ENCODE measurements at places on chromosomes 5 and 9. TPM values are rescaled to one million over a fixed set of nuclear protein-coding genes. Genes with fewer than 3 reads are reported as not detected.

The RAB14 gene
- total RNA-seq = 42.9 TPM

The CHSY3 gene
- 1.9 TPM for total RNA-seq

The PRLR gene
- not detected for total RNA-seq

The ARHGEF37 gene
- total RNA-seq = 0.38 TPM

The SLC1A3 gene
- total RNA-seq = 1.4 TPM

The SLC25A48 gene
- total RNA-seq = not detected

The NDST1 gene
- 31.4 TPM for total RNA-seq

The TGFBI gene
- 4.8 TPM for total RNA-seq

The LCN15 gene
- not detected for total RNA-seq

The PDZD2 gene
- total RNA-seq = 0.76 TPM

The PROB1 gene
- 0.59 TPM for total RNA-seq

The ENHO gene
- not detected for total RNA-seq

DNA sequence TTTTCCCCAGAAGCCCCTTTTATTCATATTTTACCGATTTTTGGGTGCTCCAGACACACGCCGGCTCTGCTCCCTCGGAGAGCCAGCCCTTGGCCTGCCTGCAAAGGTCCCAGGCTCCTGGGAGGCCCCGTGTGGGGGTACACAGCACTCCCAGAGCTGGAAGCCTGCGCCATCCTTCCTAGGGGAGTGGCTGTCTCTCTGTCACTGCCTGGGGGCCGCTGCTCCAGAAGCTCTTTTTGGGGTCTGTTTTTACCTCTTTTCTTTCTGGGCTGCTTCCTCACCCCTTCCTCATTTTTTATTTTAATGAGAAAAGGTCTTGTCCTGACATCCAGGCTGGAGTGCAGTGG is 119.1 kb upstream of the COL5A1 start:
- no peak for DNase-seq

GRCh38 chr5:27140831-27141230 is 102.4 kb upstream of the CDH9 start:
- DNase-seq = no peak

DNA sequence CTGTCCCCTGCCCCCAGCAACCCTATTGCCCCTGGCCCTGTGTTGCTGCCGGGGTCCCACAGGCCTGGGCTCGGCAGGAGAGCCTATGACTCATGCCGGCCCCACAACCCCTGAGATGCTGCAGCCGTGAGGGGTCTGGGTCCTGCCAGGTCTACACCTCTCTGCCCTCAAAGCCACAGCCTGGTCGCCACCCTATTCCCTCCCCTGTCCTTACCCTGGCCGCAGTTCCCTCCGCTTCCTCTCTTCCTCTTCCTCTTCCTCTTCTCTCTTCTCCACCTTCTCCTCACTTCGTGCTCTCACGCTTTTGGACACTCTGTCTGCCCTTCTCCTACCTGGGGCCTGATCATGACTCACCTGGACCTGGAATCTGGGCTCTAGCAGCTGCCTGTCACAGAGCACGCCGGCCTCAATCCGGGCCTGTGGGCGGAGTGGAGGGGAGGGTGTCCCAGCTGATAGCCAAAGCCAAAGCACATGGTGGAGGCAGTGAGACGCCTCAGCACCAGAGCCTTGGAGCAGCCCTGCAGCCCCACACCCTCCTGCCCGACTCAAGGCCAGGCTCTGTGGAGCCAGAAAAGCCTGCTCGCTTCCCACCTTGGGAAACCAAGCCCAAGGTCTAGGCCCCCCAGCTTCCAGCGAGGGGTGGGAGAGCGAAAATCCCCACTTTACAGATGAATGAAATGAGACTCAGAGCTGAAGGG is 26.8 kb upstream of the CSF1R start:
- DNase-seq = no peak

GRCh38 chr5:16740811-16741392 is 124.1 kb upstream of the RETREG1 start:
- DNase-seq = no peak

- no peak for DNase-seq
These were observed 89.8 kb upstream of the ELL2 start for GRCh38 chr5:96051401-96051830.

DNA sequence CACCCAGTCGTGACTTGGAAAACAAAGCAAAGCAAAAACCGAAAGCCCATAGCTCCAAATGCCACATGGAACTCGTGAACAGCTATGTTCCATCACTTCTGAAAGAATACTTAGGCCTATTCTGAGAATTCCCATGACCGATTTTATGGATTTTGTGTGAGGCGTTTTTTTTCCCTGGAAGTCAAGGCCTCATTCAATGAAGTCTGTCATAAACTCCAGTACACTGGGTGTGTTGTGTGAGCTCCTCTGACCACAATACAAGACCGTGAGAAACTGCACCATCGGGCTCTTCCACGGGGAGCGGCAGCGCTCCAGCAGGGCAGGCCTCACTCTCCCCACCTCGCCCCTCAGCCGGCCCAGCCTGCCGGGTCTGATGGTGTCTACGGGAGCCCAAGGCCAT is 209.5 kb downstream of the FANCC start:
- DNase-seq = no peak

GRCh38 chr5:68344447-68345111 is 129.0 kb downstream of the PIK3R1 start:
- no peak for DNase-seq

DNA sequence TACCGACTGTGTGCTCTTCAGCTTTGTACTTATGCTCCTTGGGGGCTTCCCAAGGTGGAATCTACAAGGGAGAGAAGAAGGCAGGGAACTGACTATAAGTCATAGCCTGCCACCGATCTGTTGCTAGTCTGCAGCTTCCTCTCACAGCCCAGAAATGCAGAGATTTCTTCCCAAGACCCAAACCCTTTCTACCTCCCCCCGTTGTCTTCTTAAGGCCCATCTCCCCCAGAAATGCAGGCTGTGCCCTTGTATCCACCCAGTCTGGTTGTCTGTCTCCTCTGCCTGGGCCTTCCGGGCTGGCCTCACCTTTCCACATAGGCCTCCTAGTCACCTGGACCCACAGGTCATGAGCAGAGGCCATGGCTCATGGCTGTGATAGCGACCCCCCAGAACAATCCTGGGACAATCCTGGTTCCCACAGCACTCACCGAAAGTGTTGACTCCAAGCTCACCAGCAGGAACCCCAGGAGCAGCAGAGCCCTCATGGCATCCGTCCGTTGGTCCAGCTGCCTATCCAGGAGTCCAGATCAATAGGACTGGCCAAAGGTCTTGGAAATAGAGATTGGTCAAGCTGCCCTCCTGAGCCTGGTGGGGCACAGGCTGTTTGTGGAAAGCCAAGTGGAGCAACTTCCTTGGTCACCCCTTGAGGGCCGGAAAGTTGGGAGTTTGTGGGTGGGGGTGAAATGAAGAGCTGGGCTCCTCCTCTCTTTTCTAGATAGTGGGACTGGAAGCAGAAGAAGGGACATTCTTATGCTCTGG is at the start of gene F12:
TSS of gene F12 (minus strand) at position 522 of the 759 bp plus-strand sequence. CDS start at position 485, 37 bp downstream.
- DNase-seq = no peak

- DNase-seq = no peak
These were observed 45.5 kb downstream of the FOCAD start for GRCh38 chr9:20729523-20729922.

- DNase-seq = no peak
These were observed 10.5 kb downstream of the RAD23B start for GRCh38 chr9:107293543-107294085.

DNA sequence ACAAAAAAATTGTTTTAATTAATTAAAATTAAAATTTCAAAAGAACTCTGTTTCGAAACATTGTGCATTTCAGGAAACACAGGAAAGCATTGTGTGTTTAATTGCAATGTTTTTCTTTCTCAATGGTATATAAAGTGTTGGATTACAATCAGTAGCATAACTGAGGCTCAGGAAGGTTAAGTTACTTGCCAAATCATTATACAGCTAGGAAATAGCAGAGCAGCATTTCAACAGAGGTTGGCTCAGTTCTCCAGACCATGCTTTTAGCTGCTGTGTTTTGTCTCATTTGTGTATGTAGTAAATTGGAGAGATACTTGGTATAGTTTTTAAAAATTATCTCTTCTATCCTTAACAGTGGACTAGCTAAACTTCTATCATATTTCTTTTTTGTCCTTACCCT is 30.0 kb upstream of the CAMLG start:
- no peak for DNase-seq

- no peak for DNase-seq
These were observed at the start of gene BHMT for GRCh38 chr5:79111387-79111959. Gene BHMT (plus strand): TSS chr5:79111809. CDS start chr5:79111886, 77 bp downstream.

DNA sequence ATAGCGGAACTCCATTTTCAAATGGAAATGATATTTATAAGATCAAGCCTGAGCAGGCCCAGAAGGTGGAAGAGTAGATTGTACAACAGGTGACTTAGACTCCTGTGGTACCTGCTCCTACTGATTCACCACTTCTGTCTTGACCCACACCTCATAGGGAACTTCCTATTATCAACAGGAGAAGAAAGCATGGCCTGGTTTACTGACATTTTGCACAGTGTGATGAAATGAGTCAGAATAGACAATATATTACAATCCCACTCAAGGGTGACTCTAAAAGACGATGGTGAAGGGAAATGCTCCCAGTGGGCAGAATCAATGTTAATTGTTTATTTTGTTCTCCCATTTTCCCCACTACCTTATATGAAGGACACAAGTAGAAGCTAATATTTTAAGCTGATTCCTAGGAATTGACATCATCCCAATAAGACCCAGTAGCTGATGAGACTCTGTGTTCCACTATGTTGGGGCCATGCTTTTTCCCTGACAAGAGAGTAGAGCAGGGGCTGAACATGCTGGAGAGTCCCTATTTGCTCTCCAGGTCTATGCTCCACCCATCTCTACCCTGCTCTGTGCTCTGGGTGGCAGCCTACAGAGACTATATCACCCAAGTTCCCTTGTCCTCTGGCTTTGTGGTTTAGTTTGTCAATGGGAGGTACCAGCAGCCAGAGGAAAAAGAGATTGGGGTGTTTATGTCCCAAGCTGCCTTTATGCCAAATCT is 163.4 kb upstream of the FSTL4 start:
- DNase-seq = no peak

GRCh38 chr9:92983984-92984589 is 36.8 kb downstream of the FGD3 start:
- DNase-seq = no peak

GRCh38 chr9:117313989-117314388 is 100.9 kb downstream of the ASTN2 start:
- no peak for DNase-seq

GRCh38 chr5:59684388-59685190 is 208.9 kb downstream of the PDE4D start:
- no peak for DNase-seq

- DNase-seq = no peak
These were observed 75.1 kb upstream of the STXBP1 start for GRCh38 chr9:127537014-127537413.

- DNase-seq = no peak
These were observed 167.2 kb downstream of the HMHB1 start for GRCh38 chr5:143979044-143979690.

DNA sequence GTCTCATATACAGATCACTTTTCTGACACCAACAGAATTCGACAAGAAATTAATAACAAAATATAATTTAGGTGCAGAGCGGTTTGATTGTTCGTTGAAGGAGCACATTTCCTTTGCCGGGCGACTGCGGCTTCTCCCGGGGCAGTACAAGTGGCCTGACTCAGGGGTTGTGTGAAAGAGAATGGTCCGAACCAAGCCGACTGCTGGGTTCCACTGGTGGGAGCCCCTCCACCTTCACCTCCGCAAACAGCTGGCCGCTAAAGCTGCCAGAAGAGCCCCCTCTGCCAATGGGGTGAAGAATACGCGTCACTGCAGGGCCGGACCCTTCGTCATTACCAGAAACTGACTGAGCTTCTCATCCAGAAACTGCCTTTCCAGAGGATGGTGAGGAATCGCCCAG is 156.0 kb upstream of the IFNE start:
- DNase-seq = no peak

- DNase-seq = peak; percentile 62
These were observed 55.9 kb downstream of the UGCG start for GRCh38 chr9:111952559-111952958.

GRCh38 chr5:83726912-83727311 is 6.3 kb upstream of the HAPLN1 start:
- DNase-seq = no peak

GRCh38 chr9:83280268-83280667 is 217.3 kb upstream of the RASEF start:
- DNase-seq = peak; percentile 39

GRCh38 chr5:40578501-40579451 is 100.9 kb upstream of the PTGER4 start:
- no peak for DNase-seq

- no peak for DNase-seq
These were observed 472.1 kb downstream of the CTNND2 start for GRCh38 chr5:11432116-11432515.

DNA sequence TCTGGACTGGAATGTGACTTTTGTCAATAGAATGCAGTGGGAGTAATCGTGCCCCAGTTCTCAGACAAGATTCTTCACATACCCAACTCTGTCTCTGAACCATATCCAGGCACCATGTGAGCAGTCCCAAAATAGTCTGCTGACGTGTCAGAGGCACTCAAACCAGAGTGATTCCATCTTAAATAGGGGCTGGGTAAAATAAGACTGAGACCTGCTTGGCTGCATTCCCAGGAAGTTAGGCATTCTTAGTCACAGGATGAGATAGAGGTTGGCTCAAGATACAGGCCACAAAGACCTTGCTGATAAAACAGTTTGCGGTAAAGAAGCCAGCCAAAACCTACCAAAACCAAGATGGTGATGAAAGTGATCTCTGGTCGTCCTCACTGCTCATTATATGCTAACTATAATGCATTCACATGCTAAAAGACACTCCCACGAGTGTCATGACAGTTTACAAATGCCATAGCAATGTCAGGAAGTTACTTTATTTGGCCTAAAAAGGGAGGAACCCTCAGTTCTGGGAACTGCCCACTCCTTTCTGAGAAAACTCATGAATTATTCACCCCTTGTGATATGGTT is 16.9 kb upstream of the PLCXD3 start:
- DNase-seq = peak; percentile 23

DNA sequence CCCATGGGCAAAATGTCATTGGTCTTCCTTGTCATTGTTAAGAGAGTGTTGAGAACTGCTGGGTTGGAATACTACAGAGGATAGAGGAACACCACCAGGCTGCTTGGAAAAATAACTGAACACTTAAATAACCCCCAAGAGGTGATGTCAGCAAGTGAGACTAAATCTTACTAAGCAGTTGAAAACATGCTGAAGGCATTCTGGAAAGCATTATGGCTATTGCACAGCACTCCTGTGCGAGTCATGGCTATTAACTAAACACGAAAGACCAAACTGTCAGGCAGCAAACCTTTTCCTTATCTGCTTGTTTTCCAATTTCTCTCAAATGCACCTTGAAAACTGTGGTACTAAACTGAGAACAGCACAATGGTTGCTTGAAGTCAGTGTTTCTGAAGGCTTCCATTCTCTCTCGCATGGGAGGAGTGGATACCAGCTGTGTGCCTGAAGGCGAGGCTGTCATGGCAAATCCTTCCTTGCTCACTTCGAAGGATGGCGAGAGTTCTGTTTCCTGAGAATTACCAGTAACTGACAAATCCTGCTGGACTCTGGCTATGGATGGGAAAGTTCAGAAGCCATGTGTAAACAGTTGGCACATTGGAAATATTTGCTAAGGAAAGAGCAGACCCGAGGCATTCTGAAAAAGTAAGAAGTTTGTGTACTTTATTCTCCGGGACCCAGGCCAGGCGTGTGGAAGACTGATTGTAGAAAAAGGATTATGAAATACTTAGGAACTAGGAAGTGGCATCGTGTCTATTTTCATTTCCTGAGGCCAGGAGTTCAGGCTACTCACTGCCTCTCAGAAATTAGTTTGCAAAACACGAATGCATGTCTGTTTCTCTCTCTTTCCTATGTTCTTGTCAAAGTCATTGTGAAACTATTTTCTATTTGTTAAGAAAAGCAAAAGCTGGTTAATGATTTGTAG is 182.1 kb downstream of the DMRT2 start:
- DNase-seq = peak; percentile 61

- peak; percentile 93 for DNase-seq
These were observed 250.2 kb upstream of the PTGER4 start for GRCh38 chr5:40429258-40430100.

Measured in SJCRH30 (cell line).